Activated T-cell treated with anti-CD3 and anti-CD28 coated beads, Interleukin-2, amount 50 U/mL, for 72 hours (primary cell): ENCODE measurements at places on chromosomes 6 and 20. TPM values are rescaled to one million over a fixed set of nuclear protein-coding genes. Genes with fewer than 3 reads are reported as not detected.
A peak's percentile ranks its signal among the peaks of the same experiment; 100 is the strongest.

- no peaks in the 10 kb centered on the region for H3K27me3 ChIP-seq
- H3K27ac ChIP-seq = no peak overlapping the region
- H3K36me3 ChIP-seq = no peaks in the 10 kb centered on the region
- no peaks in the 10 kb centered on the region for H3K4me1 ChIP-seq
- H3K4me3 ChIP-seq = no peak overlapping the region
These were observed 248.2 kb upstream of the POU3F2 start for GRCh38 chr6:98586163-98586562.

GRCh38 chr6:142301651-142302391, at the start of gene ADGRG6:
ADGRG6 (plus strand) TSS chr6:142302007; CDS start chr6:142302330, 323 bp downstream.
- H3K27ac ChIP-seq = no peak within 1 kb of the TSS
- peak; percentile 72 for DNase-seq
- H3K4me1 ChIP-seq = peaks cover 13% of the 10 kb centered on the region
- peaks cover 2% of the 10 kb centered on the region for H3K36me3 ChIP-seq
- peak within 1 kb of the TSS; percentile 87 for H3K4me3 ChIP-seq
- peaks cover 31% of the 10 kb centered on the region for H3K27me3 ChIP-seq

OR11A1 gene
- total RNA-seq = not detected

- no peaks in the 10 kb centered on the region for H3K27me3 ChIP-seq
- DNase-seq = no peak
- H3K4me1 ChIP-seq = peaks cover 11% of the 10 kb centered on the region
- H3K36me3 ChIP-seq = peaks cover 3% of the 10 kb centered on the region
- no peak overlapping the region for H3K4me3 ChIP-seq
- no peak overlapping the region for H3K27ac ChIP-seq
These were observed 61.3 kb upstream of the RNF24 start for GRCh38 chr20:4076671-4077070.

GRCh38 chr6:133891149-133891926, 2.4 kb downstream of the TCF21 start:
- H3K36me3 ChIP-seq = no peaks in the 10 kb centered on the region
- H3K4me3 ChIP-seq = peak overlapping the region; percentile 92
- DNase-seq = peak; percentile 39
- peaks cover 96% of the 10 kb centered on the region for H3K27me3 ChIP-seq
- no peak overlapping the region for H3K27ac ChIP-seq

- H3K4me3 ChIP-seq = no peak overlapping the region
- H3K27ac ChIP-seq = no peak overlapping the region
These were observed 9.4 kb downstream of the PCK1 start for GRCh38 chr20:57570145-57570850.

DNA sequence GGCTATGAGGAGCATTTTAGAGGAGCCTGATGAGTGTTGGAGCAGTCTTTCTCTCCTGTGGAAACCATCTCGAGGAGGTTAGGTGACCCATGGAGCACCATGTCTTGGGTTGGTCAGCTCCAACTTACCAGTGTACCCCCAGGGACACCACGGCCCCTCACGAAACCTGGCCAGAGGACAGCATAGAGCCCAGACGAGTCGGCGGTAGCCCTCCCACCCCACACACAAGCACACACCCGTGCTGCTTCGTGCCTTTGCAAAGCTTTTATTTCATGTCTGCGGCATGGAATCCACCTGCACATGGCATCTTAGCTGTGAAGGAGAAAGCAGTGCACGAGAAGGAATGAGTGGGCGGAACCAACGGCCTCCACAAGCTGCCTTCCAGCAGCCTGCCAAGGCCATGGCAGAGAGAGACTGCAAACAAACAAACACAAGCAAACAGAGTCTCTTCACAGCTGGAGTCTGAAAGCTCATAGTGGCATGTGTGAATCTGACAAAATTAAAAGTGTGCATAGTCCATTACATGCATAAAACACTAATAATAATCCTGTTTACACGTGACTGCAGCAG, 53.6 kb downstream of the EZR start:
- no peaks in the 10 kb centered on the region for H3K27me3 ChIP-seq
- peaks cover 20% of the 10 kb centered on the region for H3K4me1 ChIP-seq
- no peak overlapping the region for H3K27ac ChIP-seq
- no peak for DNase-seq

LIME1 gene
- total RNA-seq = 21.1 TPM

DNA sequence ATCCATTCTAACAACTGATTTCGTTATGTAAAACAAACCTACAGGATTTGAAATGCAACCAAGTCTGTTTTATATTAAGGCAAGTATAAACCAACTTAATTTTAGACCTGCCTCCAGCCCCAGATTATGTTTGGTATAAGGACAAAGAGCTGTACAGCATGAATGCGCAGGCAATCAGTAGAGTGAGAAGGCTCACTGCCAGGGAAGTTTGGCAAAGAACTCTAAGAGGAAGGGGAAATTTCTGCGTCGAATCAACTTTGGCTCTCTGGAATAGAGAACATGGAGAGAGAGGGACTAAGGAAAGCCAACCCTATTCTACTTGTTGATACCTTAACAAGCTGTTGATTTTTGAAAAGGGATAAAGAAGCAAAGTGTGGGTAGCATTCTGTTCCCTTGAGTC, 96.9 kb upstream of the FOXO3 start:
- H3K27me3 ChIP-seq = peaks cover 12% of the 10 kb centered on the region
- no peak overlapping the region for H3K27ac ChIP-seq
- DNase-seq = no peak

GRCh38 chr6:12137480-12137879, 125.4 kb downstream of the HIVEP1 start:
- H3K27ac ChIP-seq = no peak overlapping the region
- no peak for DNase-seq
- H3K36me3 ChIP-seq = peaks cover 31% of the 10 kb centered on the region
- no peak overlapping the region for H3K4me3 ChIP-seq
- H3K4me1 ChIP-seq = peaks cover 32% of the 10 kb centered on the region

DNA sequence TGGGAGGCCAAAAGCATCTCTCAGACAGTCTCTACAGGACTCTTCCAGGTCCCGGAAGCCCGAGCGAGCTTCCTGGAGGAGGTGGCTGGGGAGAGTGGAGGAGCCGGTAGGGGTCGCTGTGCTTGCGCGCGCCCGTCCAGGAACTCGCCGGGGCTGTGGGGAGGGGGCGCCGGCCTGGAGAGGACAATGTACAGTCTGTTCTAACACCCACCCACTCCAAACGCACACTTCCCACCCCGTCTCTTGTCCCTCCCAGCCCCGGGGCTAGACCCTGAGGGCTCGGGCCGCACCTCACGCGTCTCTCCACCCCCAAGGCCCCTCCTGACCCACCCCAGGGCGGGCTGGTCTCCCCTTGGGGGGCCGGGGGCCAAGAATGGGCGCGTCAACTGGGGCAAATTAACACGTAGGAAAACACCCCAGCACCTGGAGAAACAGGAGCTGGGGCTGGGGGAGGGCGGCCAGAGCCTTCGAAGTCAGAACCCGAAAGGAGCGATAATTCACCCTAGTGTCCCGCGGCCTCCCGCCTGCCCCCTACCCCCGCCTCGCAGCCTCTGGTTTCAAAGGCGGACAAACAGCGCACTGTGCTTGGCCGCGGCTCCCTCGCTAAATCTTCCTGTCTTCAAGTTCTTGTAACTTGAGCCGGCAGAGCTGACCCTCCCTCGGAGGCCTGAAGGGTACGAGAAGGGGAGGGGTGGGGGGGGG, 103.2 kb upstream of the FOXP4 start:
- no peak overlapping the region for H3K27ac ChIP-seq
- DNase-seq = peak; percentile 22
- peaks cover 10% of the 10 kb centered on the region for H3K27me3 ChIP-seq

PDYN gene
- not detected for total RNA-seq

DNA sequence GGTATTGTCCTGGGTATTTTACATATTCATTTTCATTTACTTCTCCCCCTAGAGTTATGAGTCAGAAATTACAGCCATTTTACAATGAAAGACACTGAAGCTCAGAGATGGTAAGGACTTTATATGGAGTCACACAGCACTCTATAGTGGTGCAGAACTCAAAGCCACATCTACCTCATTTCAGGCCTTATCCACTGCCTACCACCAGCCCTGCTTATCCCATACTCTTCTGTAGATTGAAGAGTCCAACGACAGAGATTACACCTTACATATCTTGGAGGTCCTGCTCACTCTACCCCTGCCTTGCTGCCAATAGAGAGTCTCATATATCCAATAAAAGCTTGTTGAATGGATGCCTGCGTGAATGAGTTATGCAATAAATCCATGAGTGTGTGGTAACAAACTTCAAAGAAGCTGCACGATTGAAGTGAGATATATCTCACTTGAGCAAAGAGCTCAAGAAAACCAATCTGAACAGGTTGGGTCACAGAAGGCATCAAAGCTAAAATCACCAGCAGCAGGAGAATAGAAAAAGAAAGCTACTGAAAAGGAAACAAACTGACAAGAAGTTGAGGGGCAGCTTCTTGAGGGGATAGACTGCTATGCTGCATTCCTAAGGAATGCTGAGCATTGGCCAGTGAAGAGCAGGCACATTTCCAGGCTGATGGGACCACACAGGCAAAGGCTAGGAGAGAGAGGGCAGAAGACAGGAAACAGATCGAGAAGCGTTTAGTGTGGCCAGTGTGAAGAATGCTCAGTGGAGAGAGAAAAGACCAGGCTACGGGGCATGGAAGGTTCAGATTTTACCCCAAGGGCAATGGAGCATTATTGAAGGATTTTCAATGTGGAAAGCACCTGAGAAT, 585.6 kb downstream of the DHX35 start:
- no peaks in the 10 kb centered on the region for H3K27me3 ChIP-seq
- no peaks in the 10 kb centered on the region for H3K4me1 ChIP-seq
- H3K36me3 ChIP-seq = no peaks in the 10 kb centered on the region
- H3K4me3 ChIP-seq = no peak overlapping the region

DNA sequence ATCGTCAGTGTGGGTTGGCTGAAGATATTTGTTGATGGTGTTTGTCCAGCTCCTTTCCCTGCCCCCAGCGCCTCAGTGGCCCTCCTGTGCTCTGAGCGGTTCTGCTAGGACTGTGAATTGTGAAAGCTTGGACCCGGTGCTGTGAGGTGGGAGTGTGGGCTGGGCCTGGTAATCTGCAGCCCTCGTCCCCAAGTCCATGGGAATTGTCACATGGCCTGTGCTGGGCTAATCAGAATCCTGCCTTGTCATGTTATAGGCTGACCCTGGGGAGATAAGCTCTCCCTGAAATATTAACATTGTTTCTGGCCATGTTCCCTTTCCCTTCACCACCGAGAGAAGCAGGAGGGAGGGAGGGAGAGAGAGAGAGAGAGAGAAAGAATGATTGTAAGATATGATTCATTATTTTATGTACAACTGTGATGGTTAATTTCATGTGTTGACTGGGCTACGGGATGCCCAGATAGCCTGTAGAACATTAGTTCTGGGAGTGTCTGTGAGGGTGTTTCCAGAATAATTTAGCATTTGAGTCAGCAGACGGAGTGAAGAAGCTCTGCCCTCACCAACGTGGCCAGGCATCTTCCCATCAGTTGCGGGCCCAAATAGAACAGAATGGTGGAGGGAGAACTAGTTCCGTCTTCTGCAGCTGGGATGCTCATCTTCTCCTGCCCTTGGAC, 62.4 kb downstream of the TFAP2C start:
- no peak overlapping the region for H3K4me3 ChIP-seq
- no peak overlapping the region for H3K27ac ChIP-seq
- no peak for DNase-seq

GRCh38 chr6:46056906-46057529, 41.4 kb upstream of the CLIC5 start:
- H3K27ac ChIP-seq = no peak overlapping the region
- no peaks in the 10 kb centered on the region for H3K4me1 ChIP-seq
- no peak overlapping the region for H3K4me3 ChIP-seq

DNA sequence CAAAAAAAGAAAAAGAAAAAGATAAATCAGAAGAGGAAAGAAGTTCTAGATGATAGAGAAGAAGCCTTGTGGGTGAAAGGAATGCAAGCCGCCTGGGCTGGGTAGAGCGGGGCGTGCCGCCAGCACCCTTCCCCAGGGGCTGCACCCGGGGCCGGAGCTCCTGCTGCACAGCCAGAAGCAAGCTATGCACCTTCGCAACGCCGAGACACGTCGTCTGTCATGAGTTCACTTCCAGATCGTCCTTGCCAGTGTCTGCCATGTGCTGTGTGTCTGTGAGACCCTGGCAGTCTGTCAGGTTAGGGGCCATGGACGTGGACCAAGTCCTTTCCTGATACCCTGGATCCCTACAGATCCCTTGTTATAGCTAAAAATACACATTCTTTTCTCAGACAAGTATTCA, 25.5 kb upstream of the ADRM1 start:
- no peak for DNase-seq
- H3K4me3 ChIP-seq = no peak overlapping the region
- H3K36me3 ChIP-seq = peaks cover 8% of the 10 kb centered on the region
- no peaks in the 10 kb centered on the region for H3K27me3 ChIP-seq

MYLIP gene
- 16.0 TPM for total RNA-seq

MMUT gene
- 15.2 TPM for total RNA-seq

DNA sequence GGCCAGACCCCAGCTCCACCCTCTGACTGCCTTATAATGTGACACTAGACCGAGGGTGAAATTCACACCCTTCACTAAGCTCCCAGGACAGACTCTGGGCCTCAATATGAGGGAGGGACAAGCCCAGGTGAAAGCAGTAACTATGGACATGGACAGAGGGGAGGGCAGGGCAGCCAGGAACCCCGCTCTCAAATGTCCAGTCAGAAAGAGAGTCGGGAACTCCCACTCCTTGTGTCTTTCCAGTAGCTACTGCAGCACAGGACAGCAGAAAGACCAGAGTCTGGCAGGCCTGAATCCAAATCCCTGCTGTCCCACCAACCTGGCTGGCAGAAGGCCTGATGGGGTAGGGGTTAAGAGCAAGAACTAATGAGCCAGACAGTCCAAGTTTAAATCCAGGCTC, 6.4 kb downstream of the C20orf96 start:
- H3K27ac ChIP-seq = no peak overlapping the region
- H3K36me3 ChIP-seq = no peaks in the 10 kb centered on the region
- no peak for DNase-seq
- no peaks in the 10 kb centered on the region for H3K27me3 ChIP-seq

DNA sequence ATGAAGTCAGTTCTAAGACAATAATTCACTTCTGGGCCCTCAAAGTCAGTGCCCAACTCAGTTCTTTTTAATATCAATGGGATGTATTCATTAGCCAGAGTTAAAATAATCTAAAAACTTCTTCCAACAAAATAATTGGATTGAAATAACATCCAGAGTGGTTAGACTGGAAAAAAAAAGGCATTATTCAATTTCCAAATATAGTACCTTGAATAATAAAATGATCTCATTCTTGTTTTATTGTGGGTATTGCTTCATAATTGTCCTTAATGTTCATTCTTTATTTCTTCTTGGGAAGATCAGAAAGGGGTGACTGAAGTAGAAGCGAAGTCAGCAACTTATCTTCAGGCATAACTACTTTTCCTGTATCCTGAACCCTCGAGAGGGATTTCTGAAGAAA, 85.1 kb upstream of the JARID2 start:
- H3K4me1 ChIP-seq = no peaks in the 10 kb centered on the region
- no peak overlapping the region for H3K27ac ChIP-seq
- no peaks in the 10 kb centered on the region for H3K36me3 ChIP-seq
- H3K27me3 ChIP-seq = no peaks in the 10 kb centered on the region
- H3K4me3 ChIP-seq = no peak overlapping the region
